ENCODE measurements at places on chromosomes 6 and 20.

- no peak for DNase-seq
Observed at GRCh38 chr20:41369673-41370072, 3.1 kb upstream of the EMILIN3 start.

- no peak for DNase-seq
Observed at GRCh38 chr6:45687570-45687969, 309.8 kb upstream of the SUPT3H start.

- no peak for DNase-seq
Observed at GRCh38 chr6:31690231-31691077, 9.6 kb upstream of the LY6G5C start.

DNA sequence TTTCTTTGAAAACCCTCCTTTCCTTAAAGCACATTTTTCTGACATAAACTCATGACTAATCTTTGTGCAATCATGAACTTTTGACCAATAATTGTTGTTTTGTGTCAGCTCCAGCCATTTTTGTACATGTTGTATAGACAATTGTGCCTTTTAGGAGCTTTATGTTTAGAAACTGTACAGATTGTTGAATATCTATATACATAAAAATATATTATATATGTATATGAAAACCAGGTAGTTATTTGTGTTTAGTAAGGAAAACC, 125.7 kb upstream of the EDN1 start:
- DNase-seq = no peak

DNA sequence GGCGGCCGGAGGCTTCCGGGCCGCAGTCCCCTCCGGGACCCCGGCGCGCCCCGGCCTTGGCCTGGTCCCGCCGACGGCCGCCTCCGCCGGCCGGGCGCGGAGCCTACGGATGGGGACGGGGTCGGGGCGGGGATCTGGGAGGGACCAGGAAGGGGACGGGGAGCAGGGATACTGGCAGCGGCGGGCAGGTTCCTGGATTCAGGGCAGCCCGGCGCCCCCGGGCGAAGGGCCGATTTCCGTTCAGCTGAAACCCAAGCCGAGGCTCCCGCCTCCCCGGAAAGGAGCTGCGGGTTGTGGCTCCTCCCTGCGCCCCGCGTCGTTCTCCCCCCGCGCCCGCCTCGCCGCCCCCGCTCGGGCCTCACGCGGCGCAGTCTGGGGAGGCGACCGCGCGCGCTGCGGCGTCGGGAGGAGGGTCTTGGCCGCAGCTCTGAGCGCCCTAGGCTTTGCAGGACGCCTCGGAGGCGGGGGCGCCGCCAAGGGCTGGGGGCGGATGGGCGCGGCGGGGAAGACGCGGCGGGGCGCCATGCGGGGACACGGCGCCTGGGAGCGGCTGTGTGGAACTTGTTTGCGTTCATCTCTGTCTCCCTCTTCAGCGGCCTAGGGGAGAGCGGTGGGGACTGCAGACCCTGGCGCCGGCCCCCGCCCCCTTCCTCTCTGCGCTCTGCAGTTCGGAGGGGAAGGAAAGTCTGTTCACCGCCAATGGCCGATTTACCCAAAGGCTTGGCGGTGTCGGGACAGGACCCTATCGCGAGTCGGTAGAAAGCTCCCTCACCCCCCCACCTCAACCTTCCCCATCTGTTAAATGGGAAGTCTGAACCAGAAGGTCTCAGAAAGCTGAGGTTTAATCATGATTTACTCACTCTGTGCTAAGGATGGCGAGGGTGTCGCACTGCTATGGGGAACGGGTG, 22.7 kb upstream of the TMEM181 start:
- DNase-seq = no peak

GRCh38 chr6:45377554-45378333, at the start of gene SUPT3H:
SUPT3H (minus strand) TSS chr6:45377934.
- peak; percentile 95 for DNase-seq

- no peak for DNase-seq
Observed at GRCh38 chr6:168133168-168133561, 54.2 kb upstream of the FRMD1 start.

DNA sequence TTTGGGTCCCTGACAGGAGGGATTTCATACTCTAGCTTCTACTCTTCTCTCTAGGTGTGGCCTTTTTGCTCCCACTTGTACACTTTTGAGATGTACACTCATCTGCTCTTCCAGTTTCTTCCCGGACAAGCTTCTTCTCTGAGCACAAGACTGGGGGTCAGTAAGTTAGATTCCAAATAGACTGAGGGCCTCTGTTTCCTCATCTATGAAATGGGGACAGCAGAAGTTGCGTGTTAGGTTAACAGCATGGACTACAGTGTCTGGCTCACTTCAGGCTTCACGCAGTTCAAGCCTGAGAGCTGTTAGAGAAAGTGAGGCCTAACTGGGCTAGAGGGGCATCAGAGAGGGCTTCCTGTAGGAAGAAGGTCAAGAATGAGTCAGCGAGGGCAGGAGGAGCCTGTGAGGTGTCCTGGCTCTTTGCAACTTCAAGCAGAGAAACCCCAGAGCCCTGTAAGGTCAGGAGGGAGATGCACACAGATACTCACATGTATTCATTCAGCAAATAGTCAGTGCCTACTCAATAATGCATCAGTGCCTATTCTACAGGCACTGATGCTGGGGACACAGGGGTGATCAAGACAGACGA, 20.6 kb downstream of the XKR7 start:
- no peak for DNase-seq

DNA sequence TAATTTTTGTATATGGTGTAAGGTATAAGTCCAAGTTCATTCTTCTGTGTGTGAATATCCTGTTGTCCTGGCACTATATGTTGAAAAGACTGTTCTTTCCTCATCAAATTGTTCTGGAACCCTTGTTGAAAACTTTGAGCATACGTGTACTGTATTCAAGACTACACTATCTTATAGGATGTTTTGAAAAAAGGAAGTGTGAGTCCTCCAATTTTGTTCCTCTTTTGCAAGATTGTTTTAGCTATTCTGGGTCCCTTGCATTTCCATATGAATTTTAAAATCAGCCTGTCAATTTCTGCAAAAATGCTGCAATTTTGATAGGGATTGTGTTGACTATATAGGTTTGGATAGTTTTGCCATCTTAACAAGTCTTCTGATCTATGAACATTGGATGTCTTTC, 195.2 kb downstream of the BACH2 start:
- no peak for DNase-seq

- DNase-seq = no peak
Observed at GRCh38 chr20:4637081-4637797, 84.5 kb upstream of the PRND start.

DNA sequence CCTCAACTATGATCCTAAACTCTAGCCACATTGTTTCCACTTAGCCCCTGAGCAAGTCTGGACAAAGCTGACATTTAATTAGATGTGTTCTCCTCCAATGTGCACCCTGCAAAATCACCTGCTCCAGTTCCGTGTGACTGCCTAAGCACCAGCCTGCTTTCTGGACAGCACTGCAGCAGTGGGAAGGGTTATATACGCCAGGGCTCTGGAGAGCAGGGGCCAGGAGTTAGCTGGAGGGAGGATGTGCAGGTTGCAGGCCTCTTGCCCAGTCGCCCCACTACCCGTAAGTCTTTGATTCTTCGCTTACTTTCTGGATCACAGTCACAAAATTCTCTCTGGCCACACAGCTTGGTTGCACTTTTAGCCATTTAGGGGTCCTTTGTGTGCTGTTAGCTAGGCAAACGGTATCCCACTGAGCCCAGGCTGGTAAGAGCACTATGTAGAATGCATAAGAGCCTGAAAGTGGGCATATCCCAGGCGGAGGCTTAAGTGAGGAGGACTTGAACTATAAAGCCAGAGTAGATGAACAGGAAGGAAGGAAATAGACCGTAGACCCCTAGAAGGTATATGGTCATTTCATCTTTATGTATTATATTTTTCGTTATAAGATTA, 10.7 kb upstream of the PLEKHG1 start:
- DNase-seq = no peak

DNA sequence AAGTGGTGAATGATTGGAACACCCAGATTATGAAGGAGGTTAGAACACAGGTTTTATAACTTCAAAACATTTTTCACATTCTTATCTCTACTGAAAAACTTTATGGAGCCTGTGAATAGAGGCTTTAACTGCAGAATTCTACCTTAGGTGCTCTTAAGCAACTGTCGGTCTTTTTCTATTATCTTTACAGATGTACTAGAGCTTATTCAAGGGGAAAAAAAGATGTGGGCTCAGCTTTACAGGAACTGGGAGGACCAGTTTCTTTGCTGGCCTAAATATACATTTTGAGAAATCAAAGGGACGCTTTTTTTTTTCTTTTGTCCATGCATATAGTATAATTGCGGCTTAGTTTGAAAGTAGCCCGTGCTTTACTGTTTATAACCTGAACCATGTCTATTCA, 58.9 kb downstream of the UST start:
- no peak for DNase-seq

GRCh38 chr20:17952692-17953684, 15.6 kb downstream of the SNX5 start:
- no peak for DNase-seq

DNA sequence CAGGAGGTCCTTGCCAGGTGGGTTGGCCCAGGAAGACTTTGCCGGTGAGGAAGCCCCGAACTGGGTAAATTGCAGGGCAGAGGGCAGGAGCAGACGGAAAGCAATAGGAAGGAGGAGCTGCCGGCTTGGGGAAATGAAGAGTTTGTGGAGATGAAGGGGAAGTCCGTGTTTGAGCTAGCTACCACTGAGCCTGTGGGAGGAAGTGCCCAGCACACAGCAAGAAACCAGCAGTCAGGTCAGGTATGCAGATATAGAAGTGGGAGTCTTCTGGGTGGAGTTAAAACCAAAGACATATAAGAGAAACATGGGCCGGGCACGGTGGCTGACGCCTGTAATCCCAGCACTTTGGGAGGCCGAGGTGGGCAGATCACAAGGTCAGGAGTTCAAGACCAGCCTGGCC, 34.7 kb downstream of the CD24 start:
- no peak for DNase-seq
